T1000 (cell line): ENCODE measurements at places on chromosomes 3 and 15.

- DNase-seq: no peak
Observed at GRCh38 chr3:126807795-126808194, 103.8 kb downstream of the CHCHD6 start.

- DNase-seq: no peak
Observed at GRCh38 chr3:12194669-12195161, 36.0 kb upstream of the TIMP4 start.

DNA sequence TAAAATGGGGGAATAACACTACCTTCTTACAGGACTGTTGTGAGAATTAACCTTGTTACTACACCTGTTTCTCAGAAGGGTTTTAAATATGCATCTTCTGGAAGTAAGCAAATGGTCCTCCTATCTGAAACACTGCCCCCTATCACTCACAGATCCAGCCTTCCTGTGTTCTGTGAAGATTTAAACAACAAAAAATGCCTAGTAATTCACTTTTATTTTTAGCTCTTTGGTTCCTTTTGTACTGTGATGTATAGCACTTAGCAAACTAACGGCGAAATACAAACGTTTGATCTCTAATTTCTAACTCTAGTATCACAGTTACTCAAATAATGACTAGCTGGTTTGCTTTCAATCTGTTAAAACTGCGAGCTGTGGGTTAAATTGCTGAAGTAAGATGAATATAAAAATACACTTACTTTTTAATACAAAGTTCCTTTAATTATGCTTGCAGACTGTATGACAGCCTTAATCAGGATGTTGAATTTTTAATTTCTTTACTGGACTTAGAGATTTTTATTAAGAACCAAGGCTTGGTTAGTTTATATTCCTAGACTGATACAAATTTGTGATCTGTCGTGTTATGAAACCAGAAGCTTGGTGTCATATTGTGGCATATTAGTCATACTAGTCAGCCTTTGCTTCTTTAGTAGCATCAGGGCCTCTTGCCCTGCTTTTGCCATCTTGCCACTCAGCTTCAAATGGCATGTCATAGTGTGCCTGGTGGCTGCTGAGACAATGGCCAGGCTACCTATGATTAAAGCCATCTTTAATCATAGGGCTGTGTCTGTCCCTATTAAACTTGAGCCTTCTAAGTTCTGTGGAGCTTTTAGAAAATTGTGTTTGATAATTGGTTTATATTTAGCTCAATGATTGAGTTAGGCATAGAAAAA is 9.2 kb downstream of the EIF3J start:
- no peak for DNase-seq

- no peak for DNase-seq
Observed at GRCh38 chr15:35725353-35725752, 179.4 kb upstream of the DPH6 start.

DNA sequence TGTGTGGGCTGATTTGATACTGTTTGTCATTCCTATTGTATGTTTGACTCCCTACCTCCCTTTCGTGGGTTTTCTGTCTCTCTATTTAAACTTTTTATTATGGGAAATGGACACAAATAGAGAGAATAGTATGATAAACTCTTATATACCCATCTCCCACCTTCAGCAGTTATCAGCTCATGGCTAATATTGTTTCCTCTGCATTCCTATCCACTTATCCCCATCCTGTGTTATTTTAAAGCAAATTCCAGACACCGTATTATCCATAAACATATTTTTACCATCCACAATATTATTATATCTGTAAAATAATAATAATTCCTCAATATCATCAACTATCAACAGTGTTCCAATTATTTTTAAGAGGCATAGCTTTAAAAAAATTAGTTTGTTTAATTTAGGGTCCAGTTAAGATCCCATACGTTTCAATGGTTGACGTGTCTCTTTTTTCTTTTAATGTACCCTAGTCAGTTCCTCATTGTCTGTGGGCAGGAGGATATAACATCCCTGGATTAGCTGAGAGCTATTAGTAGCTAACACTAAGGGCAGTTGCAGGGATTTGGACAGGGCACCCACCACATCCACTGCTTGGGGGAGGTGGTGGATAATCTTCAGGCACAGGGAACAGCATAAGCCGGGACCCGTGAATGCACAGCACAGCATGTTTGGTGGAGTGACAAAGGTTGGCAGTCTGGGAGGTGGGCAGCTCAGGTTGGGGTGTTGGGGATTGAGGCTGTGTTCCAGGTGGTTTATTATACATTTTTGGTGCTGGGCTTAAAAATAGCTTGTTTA is 23.5 kb downstream of the PLCL2 start:
- no peak for DNase-seq

DNA sequence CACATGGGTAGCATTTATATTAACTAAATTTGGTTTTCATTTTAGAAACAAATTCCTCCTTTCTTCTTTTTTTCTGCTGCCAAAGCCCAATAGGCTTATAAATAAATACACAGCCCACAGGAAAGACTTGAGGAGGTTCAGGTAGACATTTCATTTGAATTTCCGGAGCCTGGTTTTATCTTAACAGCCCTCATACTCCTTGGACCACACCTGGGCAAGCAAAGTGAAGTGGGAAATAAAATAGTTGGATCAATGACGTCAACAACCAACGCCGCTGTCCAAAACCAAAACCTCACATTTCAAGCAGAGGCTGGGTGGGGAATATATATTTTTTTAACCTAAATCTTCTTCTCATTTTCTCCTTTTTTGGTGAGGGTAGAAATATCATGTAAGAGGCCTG is 53.2 kb downstream of the RFTN1 start:
- DNase-seq: no peak

- no peak for DNase-seq
Observed at GRCh38 chr15:80445300-80446041, 41.3 kb downstream of the ARNT2 start.

- no peak for DNase-seq
Observed at GRCh38 chr3:160478338-160478737, 28.8 kb upstream of the TRIM59 start.

- no peak for DNase-seq
Observed at GRCh38 chr3:121096953-121097352, 188.9 kb downstream of the STXBP5L start.

- no peak for DNase-seq
Observed at GRCh38 chr3:123290962-123291361, 89.2 kb downstream of the SEC22A start.

- DNase-seq: no peak
Observed at GRCh38 chr3:47536967-47537366, 23.5 kb upstream of the ELP6 start.
